ENCODE measurements at places on chromosomes 2 and 18.

- no peak for DNase-seq
These were observed 128.1 kb upstream of the PDE1A start for GRCh38 chr2:182554950-182555349.

- DNase-seq, result no peak
These were observed 122.3 kb downstream of the GLI2 start for GRCh38 chr2:120857931-120858330.

DNA sequence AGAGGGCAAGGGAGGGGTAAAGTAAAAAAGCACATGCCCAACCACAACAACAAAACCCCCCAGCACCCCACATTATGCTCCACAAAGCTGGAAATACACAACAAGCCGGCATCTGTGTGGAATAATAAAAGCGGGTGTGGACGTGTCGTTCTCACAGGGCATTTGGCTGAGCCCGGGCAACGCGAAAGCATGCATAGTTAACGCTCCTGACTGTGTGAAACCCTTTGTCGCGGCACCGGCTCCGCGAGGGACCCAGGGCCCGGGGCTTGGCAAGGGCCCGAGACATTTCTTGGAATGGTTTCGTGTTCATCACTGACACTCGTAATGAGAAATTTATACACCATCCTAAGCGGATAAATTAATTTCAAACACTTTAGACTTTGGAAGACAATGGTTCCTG is 165.6 kb downstream of the INHBB start:
- no peak for DNase-seq

DNA sequence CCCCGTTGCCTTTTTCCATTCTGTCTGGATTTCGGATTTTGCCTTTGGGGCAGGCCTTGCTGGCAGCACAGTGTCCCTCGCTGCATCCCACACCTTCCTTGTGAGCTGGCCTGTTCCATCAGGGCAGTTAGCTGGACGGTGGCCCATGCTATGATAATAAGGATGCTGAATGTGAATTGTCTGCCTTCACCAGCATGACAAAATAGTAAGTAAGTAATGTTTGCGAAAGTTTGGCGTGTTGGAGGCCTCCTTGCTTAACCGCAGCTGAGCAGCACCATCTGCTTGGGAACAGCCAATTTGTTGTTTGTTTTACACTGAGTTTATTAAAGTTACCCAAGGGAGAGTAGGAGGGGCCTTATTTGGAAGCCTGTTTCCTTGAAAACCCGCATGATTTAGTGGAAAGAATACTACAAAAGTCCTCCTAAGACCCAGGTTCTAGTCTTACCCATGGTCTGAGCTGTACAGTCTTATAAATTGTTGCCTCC is 469.7 kb upstream of the FANCL start:
- DNase-seq, result no peak
